PC-9 (cell line): ENCODE measurements at places on chromosomes 3 and 15. TPM values are rescaled to one million over a fixed set of nuclear protein-coding genes. Genes with fewer than 3 reads are reported as not detected.
A peak's percentile ranks its signal among the peaks of the same experiment; 100 is the strongest.

DNA sequence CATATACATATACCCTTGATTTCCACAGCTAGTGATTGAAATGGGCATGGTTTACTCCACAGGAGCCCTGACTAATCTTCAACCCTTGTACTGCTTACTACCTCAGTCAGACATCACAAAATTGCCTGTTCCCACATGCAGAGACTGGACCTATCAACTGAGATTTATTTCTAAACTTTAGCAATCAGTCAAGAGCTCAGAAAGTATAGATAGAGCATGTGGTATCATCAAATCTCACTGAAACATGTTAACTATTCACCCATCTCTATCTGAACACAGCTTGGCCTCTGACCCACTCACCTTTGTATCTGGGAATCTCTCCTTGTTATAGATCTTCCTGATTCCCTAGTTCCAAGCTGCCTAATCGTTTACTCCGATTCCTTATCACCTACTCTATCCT lies 14.6 kb downstream of the ADAM10 start:
- DNase-seq: no peak

DNA sequence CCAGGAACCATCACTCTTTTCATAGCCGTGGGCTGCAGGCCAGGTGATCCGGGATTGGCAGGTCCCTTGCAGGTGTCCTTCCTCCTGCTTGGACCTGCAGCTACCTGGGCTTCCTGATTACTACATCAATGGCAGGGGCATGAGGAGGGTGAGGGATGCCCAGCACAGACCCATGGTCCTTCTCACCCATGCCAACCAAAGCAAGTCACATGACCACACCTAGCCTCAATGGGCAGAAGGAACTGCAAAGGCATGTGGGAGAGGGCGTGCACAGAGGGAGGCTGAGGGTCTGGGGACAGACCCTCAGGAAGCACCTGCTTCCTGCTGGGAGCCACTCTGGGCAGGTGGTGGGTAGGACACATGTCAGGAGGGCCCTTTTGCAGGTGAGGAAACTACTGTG lies 105.2 kb downstream of the NUP210 start:
- DNase-seq: no peak

- no peak for DNase-seq
Observed at GRCh38 chr3:82927309-82928253, 1166.1 kb upstream of the GBE1 start.

DNA sequence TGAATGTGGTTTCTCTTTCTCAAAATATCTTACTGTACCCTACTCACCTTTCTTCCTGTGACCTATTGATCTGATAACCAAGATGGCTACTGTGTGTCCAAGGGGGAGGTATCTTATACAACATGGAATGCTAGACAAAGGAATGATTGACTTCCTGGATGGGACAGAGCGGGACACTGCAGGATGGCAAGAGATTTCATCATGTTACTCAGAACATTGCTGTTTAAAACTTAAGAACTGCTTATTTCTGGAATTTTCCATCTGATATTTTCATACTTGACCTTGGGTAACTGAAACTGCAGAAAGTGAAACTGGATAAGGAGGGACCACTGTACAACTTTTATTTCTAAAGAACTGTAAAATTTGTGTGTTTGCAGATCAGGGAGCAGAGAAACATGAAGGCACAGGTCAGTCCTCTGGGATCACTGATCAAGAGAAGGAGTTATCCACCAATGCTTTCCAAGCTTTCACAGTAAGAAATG lies 18.5 kb downstream of the CNOT10 start:
- no peak for DNase-seq

DNA sequence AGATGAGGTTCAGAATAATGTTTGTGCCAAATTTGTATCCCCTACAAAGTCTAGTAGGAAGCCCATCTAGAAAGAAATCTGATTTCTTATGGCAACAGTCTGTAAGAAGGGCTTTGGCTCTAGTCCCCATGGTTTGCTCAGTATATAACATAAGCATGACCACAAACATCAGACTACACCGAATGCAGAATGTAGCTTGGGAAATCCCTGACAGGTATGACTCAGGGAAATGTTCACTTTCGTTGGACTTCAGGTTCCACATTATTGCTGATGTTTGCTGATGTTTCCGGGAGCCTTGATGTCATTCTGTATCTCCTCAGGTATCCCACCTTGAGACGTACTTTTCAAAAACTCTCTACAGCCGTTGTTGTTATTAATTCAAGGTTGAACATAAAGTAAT lies 304.4 kb upstream of the TGFBR2 start:
- DNase-seq: no peak

- no peak for DNase-seq
Observed at GRCh38 chr3:133578548-133579191, 5.2 kb downstream of the CDV3 start.

- no peak for DNase-seq
Observed at GRCh38 chr3:61057464-61057863, 193.8 kb downstream of the FHIT start.

- DNase-seq: no peak
Observed at GRCh38 chr15:24948495-24948894, 6.3 kb upstream of the SNRPN start.

- peak; percentile 86 for DNase-seq
Observed at GRCh38 chr3:183924956-183925355, 40.3 kb upstream of the PARL start.

- no peak for DNase-seq
Observed at GRCh38 chr15:90234096-90234988, at the start of gene GDPGP1. TSS of gene GDPGP1 (plus strand) at chr15:90234209. CDS start at chr15:90240909, 6,700 bp downstream.

- DNase-seq: no peak
Observed at GRCh38 chr3:141994856-141995255, 118.4 kb downstream of the ATP1B3 start.

- no peak for DNase-seq
Observed at GRCh38 chr3:30804984-30805383, 89.5 kb downstream of the GADL1 start.

DNA sequence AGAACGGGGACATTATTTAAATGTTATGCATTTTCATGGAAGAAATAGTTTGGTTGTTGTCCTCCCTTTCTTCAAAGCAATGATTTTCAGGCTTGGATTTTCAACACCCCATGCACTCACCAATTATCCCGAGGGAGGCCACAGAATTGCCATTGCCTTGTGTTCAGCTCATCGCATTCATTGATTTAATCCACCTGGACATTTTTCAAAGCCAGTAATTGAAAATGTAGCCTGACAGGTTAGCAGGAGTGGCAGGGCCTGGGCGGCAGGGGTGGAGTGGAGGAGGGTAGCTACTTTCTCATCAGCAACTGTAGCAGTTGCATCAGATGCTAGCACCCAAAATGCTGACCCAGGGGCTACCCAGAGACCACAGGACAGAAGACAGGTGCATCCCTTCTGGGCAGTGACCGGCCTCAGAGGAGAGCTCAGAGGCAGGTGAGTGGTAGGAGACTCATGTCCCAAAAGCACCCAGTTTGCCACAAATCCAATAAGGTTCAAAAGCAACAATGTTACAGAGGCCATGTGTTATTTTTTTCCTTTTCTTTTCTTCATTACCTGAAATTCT lies 242.4 kb downstream of the CD47 start:
- no peak for DNase-seq

- DNase-seq: peak; percentile 28
Observed at GRCh38 chr3:170469151-170470062, 50.7 kb downstream of the CLDN11 start.

- DNase-seq: peak; percentile 95
Observed at GRCh38 chr3:190385731-190386688, 2.0 kb upstream of the CLDN16 start.

DNA sequence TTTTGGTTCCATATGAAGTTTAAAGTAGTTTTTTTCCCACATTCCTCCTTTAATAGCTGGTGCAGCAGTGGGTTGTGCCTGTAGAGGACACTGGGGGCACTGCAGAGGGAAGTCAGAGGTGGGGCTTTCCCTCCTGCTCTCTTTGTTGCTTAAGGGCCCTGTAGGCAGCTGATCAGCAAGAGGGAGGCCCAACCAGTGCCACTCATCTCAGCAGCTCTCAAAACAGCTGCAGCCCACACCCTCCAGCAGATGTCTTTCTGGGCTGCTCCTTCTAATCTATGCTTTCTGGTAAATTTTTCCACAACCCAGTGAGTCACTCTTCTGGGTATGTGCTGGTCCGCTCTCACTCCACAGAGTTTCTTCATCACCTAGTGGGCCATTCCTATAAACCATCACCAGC lies 263.8 kb downstream of the FEZF2 start:
- DNase-seq: peak; percentile 14

GRCh38 chr3:101963902-101964362 lies 114.6 kb downstream of the NFKBIZ start:
- no peak for DNase-seq

DNA sequence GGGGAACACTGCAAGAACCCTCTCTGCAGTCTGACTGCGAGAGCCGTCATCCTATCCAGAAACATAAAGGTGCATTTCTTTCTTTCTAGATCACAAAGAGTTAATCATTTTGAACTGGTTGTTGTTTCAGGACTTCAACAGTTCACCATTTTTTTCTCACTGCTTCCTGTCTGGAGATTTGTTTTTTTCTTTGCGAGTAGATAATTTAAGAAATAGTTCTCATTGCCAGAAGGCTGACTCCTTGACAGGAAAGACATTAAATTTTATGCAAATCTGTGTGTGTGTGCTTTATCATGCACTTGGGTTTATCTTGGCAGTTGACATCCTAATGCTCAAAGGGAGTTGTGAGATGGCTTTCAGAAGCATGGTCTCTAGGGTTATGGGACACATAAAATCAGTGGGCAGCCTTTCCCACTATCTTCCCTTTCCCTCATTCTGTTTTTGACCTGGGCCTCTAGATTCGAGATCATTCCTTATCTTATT lies 123.5 kb upstream of the TBL1XR1 start:
- DNase-seq: no peak

GRCh38 chr3:129663930-129664646 lies 57.6 kb upstream of the PLXND1 start:
- DNase-seq: peak; percentile 45

DNA sequence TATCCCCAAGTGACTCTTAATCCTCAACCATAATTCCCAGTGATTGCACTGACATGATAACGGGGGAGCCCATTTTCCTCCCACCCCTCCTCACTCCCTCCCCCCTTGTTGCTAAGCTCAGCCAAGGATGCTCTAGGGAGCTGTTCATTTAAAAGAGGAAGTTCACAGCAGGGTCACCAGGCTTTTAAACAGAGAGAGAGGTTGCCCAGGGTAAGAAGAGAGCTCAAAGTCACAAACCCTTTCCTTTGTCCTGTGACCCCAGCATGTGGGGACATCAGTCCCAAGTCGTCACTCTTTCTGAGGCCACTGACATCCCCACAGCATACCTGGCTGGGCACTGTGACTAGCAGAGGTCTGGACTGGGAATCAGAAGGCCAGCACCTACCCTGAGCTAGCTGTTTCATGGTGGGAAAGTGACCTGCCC lies 144.1 kb downstream of the RORA start:
- DNase-seq: no peak

GRCh38 chr15:29612701-29613100 lies 209.6 kb downstream of the TJP1 start:
- DNase-seq: no peak

DNA sequence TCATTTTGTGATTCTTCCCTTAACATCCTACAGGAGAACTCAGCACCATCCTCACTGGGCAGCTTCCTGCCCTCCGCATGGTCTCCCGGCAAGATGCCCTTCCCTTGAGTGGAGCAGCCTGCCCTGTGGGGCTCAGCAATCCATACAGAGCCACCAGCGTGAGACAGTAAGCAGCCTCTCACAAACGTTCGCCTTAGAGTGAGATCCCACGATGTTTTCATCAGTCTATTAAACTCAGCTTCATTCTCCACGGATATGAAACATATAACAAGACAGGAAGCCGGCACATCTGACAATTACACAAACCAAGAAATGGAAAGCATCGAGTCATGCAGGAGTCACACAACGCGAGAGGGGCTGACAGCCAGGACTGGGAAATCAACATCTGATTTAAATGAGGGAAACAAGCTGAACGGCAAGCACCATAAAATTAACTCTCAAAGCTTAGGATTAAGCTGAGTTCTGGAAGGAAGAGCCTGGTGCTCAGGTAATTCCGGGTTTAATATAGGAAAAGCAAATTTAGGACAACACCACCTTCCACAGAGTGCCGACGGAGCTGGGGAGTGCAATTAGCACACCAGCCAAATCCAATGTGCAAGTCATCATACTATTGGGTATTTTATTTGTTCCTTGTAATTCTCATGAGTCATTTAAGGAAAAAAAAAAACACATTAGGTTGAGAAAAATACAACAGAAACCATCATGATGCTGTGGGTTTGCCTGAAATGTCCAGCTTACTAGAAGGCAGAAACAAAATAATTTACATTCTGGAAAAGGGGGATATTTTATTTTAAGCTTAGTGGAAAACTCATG lies 272.0 kb downstream of the OCA2 start:
- no peak for DNase-seq

- DNase-seq: peak; percentile 48
Observed at GRCh38 chr3:98733053-98733811, 29.9 kb upstream of the ST3GAL6 start.

GRCh38 chr3:154843647-154844046 lies 236.5 kb upstream of the MME start:
- DNase-seq: no peak

GRCh38 chr3:108338901-108339545 lies 42.7 kb downstream of the HHLA2 start:
- no peak for DNase-seq

DNA sequence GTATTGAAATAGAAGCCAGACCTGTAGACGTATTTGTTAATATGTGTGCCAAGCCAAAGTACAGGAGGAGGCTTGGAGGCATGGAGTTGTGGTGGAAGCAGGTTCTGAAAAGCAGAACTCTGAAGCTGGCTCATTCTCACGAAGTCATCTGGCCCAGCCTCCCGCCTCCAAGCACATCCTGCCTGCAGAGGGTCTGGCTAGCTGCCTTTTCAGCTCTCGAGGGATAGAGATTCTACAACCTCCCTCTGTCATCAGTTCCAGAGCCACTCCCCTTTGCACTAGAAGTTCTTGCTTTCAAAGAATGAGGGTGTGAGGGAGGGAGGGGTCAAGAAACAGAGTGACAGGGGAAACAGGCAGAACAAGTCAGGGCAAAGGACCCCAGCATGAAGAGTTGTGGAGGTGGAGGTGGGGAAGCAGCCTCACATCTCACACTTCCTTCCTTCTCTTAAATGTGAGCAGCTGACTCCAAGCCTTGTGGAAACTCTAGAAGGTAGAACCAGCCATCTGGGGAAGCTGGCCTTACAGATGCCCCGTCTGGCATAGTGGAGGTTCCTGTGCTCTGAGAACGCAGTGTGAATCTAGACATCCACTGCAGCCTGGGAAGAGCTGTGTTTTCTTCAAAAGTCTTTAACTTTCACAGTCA lies 95.3 kb downstream of the SLC49A4 start:
- peak; percentile 74 for DNase-seq

DNA sequence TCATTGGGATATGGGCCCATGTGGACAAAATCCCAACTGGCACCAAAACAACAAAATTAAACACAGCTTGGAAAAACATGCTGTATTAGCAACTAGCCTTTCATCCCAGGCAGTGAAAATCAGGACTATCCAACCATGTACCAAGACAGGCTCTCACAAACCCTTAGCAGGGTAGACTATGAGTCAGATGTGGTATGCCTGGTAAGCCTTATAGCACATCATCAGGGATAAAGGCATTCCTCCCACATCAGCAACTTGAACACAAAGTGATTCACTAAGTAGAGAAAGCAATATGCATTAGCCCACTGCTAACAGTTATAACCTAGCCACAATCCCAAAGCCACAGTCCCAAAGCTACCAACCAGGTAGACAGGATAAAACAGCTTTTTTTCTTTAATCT lies 8.0 kb downstream of the CEP152 start:
- no peak for DNase-seq

Gene SCG3
- total RNA-seq: not detected in 2 replicates

Gene GUCA1C
- not detected in 2 replicates for total RNA-seq

Gene CPB1
- not detected in 2 replicates for total RNA-seq

Gene CELSR3
- 9.9 and 11.6 TPM in 2 replicates for total RNA-seq

Gene CLASP2
- total RNA-seq: 36.5 and 52.9 TPM in 2 replicates

Gene A4GNT
- total RNA-seq: not detected in 2 replicates

Gene TERC
- 7.6 and 22.7 TPM in 2 replicates for total RNA-seq

Gene TJP1
- 152 and 159 TPM in 2 replicates for total RNA-seq

Gene MLF1
- 52.3 and 55.5 TPM in 2 replicates for total RNA-seq

Gene SERINC4
- total RNA-seq: 0.46 TPM in 1 of 2 replicates, not detected in the other
